Omental fat pad (tissue), 4 donors: ENCODE measurements at places on chromosomes 16 and 17.

DNA sequence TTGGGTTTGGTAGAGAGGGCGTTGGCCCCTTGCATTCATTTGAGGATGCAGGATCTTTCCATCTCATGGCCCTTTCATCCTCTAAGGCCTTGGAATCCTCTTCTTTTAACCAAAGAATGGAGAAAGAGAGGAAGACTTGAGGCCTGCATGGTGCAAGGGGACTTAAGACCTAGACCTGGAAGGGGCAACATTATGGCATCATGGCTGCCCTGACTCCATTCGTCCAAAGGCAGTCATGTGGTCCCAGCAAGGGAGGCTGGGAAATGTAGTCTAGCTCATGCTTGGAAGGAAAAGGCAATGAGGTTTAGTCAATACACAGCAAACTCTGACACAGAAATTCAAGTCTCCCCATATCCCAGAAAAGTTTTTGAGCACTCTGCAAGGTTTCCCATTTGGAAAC, 30.7 kb upstream of the CDRT4 start:
- no peak for DNase-seq

DNA sequence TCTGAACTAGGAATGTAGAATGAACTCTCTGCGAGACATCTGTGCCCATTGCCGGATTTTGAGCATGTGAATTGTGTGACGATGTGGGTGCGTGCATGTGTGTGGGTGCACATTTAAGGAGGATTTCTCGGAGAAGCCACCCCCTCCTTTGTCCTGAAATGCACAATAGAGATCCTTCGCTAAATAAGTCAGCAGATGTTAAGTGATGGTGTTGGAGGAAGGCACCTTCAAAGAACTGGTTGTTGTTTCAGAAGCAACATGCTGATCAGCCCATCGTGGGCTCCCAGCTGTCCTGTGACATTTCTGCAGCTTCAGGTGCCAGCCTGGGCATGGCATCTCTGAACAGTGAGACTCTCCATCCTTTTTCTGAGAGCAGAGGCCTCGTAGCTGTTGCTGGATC, 194.9 kb downstream of the MSI2 start:
- DNase-seq = no peak

- no peak for DNase-seq
These were observed 438.0 kb upstream of the MAF start for GRCh38 chr16:80038566-80038965.

DNA sequence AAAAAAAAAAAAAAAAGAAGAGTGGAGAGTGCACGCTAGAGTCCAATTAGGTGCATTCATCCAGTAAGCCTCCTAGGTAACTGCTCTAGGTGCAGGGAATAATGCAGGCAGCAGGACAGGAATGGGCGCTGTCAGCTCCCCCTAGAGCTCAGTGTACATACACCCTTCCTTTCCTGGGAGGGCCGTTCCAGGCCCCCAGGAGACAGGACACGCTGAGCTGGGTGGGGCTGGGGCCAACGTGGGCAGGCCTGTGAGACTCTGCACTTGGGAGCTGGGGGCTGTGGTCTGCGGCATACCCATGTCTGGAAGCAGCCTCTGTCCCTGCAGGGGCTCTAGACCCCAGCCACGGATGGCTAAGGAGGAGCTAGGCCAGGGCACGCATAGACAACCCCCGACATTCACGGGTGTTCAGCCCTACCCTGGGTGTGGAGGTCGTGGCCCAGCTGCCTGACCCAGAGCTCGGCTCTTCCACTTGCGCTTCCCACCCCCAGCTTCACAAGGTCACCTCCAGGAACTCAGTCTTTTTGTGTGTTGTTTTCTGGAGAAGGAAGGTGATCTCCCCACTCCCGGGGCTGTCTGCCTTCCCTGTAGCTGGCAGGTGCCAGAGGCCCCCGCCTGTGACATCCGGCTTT, 1.0 kb upstream of the ANTKMT start:
- DNase-seq = no peak

- no peak for DNase-seq
These were observed 105.3 kb downstream of the AMFR start for GRCh38 chr16:56320056-56320455.
